Urinary bladder (tissue), 4 donors: ENCODE measurements at places on chromosomes 16 and 17.

- no peak for DNase-seq
Observed at GRCh38 chr17:82977606-82978005, 101.8 kb upstream of the METRNL start.

GRCh38 chr17:10563991-10564660 is 14.7 kb upstream of the MYH2 start:
- DNase-seq, result no peak

GRCh38 chr16:69413045-69413664 is 11.3 kb upstream of the CYB5B start:
- DNase-seq, result no peak

DNA sequence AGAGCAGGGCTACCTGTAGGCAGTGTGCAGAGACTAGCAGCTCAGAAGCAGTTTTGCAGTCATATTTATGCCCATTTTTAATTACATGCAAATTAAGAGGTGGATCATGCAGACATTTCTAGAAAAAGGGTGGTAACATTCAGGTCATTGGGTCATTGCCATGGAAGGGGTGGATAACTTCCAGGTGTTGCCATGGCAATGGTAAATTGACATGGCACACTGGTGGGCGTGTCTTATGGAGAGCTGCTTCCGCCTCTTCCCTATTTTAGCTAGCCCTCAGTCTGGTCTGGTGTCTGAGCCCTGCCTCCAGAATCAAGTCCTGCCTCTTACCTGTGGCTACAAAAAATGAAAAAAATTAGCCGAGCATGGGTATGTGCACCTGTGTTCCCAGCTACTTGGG is 2.8 kb upstream of the DNAI2 start:
- DNase-seq, result no peak

DNA sequence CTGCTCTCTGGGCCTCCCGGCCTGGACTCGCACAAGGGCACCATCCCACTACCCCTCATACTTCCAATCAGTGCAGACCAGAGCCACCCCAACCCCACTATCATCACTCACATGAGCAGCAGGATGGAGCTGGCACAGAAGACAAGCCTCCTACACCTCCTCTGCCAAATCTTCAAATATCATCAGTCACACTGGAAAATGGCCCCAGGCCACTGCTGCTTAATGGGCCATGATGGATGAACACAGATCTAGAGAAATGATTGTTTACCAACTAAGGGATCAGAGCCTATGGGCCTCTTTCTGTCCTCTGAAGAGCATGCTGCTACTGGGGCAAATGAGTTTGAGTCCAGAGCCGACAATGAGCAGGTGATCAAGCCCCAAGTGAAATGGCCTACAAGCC is 165.5 kb downstream of the GRIN2A start:
- no peak for DNase-seq

GRCh38 chr16:2090777-2091546 is 43.2 kb downstream of the TSC2 start:
- peak; percentile 33 for DNase-seq

DNA sequence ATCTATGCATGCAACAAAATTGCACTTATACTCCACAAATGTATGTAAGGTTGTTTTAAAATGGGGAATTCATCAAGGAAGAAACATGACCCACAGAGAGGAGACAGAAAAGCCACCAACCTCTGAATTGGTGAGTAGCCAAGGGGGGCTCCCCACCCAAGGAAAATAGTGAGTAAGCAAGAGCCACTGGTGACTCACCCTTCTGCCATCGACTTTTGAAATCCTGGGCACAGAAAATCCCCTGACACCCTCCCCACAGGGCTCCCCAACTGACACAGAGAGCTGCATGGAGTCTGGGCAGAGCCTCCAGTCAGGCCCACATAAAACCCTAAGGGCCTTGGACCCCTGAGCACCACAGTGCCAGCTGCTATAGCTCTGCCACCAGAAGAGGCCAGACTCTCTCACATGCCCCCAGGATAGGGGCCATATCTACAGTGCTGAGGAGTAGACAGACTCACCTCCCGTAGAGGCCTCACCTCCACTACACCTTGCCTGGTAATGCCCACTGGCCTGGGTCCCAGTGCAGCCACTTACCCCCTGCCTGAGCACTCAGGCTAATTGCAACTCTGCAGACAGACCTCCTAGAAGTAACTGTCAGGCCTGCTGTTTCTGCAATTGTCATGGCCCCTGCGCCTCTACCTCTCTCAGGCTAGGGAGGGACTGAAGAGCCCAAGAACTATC is 244.7 kb upstream of the WSB1 start:
- DNase-seq, result no peak

DNA sequence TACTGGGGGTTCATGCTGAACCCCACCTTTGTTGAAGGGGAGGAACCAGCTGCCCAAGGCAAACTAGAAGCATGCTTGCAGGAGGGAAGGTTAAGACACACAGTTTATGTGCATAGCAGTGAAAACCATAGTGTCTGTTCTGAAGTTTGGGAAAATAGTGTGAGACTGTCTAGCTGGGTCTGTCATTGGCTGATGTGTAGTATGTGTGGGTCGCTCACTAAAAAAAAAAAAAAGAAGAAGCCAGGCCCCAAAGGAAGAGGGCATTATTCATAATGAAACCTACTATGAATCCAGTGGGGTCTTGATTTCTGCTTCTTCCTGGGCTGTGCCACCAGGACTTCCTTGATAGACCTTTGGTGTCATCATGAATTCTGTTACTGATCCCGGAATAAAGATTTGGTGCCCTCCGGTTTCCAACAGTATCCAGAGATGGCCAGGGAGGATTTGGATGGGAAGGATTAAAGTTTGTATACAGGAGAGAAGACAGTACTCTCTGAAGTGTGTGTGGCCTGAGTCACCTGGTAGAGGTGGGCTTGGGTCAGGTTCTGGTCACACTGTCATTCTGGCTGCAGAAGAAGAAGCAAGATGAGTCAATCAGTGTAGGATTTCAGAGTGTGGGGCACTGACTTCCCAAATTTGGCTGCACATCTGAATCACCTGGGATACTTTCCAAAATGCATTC is 220.3 kb downstream of the PRKCA start:
- DNase-seq, result no peak

GRCh38 chr16:82580298-82580890 is 46.4 kb upstream of the CDH13 start:
- no peak for DNase-seq

DNA sequence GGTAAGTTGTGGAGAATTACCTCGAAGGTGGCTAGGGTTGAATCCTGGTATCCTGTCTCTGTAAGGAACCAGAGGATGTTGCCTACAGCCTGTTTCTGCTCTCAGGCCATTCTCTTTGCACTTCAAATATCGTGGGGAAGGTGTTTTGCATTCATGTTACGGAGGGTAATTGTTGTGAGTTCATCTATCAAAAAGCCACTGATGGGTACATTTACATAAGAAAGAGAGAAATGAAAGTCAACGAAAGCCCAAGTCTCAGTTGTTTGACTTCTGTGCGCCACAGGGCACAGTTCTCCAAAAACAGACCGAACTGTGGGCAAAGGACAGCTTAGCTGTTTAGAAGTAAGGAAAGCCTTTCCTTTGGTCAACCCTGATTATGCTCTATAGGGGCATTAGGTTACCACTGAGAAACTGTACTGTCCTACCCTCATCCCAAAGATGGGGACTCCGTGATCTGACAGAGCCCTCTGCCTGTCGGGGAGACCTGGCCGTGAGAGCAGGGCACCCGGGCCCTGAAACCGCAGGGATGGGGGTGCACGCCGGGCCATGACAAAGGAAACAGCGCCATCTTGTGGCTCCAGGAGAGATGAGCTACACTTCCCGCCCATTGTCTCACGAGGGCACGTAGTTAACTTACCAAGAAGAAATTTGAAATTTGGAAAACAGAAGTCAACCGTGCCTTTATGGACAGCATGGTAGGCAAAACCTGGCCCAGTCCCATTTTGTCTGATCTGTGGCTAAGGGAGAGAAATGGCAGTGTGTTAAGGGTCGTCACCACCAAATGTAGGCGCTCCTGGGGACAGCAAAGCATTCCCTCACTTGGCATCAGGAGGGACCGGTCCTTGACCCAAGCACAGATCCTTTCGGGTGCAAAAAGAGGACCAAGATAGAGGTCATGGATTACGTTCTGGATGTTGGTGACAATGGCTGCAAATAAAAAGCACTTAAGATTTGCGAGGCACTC is 74.5 kb upstream of the DYNLRB2 start:
- DNase-seq, result no peak

DNA sequence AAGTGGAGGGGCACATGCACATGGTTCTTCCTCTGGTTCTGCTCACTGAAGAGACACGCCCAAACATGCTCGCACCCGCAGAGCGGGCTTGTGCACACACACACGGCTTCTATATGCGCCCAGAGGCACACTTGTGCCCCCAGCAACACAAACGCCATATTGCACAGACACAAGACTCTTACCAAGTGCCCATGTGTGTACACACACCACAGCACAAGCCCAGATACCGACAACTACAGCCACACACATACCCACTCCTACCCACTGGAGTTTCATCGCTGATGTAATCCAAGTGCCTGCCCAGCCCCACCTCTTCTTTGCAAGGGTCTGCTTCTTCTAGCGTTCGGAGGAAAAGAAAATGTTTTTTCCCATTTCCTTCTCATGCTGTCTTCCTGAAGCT is 6.5 kb upstream of the PRR29 start:
- DNase-seq, result no peak

- DNase-seq, result no peak
Observed at GRCh38 chr17:59521465-59522126, 43.8 kb upstream of the DHX40 start.

GRCh38 chr17:50201276-50201854 is at the start of gene COL1A1:
TSS of gene COL1A1 (minus strand) at chr17:50201631. CDS start at chr17:50201513, 118 bp downstream.
- DNase-seq, result peak; percentile 77

DNA sequence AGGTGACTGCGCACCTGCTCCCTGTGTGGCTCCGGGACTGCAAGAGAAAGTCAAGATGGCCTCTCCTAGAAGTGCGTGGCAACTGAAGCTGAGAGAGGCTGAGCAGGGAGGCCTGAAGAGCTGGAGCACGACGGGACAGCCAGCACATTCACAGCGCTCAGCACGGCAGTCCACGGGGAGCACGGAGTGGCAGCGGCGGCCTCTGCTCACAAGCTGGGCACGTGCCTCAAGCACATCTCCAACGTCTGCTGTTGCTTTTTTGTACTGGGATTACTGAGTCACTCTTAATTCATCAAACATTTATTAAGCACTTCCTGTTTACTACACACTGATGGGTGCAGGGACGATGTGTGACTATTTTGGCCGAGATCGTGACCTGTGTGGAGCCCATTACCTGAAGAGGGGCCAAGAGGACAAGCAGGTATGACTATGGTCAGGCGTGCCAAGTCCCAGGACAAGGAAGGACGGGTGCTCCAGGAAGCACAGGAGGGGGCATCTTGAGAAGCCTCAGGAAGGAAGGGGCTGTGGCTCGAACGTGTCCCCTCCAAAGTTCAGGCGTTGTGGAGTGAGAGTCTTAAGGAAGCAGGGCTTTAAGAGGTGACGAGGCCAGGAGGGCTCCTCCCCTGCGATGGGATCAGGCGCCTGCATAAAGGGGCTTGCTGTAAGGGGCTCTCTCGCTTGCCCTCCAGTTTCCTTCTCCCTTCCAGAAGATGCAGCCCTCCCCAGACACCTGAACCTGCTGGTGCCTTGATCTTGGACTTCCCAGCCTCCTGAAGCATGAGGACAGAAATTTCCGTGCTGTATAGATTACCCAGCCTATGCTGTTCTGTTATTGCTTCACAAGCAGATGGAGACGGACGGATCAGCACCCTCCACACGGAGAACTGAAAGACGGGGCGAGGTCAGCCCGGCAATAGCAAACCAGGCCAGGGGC is 105.8 kb downstream of the ADCY9 start:
- no peak for DNase-seq

DNA sequence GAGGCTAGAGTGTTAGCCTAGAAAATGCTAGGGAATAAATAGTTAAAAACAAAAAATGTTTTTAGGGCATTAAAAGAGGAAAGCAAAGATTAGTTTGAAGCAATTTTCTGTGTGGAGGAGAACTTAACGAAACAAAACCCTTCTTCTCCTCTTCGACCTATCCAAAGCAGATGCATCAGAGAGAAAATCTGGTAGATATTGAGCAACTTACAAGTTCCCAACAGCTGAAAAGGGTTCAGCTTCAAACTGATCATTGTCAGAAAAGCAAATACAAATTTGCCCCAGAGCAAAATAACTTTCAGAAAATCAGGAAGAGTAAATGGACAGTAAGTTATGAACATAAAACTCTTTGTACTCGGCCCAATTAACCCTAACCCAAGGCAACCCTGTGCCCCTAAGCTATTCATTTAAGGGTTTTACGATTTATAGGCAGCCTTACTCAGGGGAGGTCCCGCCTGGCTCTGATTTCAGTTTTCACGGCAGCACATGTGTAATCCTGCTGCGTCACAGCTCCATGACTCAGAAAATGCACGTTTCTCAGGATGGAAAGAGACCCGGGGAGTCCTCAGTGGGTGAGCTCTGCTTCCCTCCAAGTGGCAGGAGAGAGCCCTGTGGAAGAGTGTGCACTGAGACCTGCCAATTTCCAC is 405.7 kb upstream of the SALL1 start:
- peak; percentile 28 for DNase-seq

DNA sequence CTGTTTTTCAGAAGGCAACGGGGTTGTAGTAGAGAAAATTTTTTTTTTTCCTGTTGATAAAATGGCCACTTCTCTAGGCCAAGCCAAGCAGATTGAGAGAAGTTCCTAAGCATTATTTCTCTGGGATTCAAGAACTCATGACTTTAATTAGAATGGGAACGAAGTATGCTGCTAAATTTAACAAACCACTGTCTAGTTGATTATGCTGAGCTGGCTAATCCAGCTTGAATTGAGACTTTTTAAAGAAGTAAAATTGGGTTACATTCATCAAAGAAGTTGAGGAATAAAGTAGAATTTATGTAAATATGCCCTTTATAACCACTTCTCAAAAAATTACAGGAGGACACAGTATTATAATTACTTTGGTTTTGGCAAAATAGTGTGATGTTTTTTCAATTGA is 83.1 kb downstream of the SYCE1L start:
- no peak for DNase-seq

DNA sequence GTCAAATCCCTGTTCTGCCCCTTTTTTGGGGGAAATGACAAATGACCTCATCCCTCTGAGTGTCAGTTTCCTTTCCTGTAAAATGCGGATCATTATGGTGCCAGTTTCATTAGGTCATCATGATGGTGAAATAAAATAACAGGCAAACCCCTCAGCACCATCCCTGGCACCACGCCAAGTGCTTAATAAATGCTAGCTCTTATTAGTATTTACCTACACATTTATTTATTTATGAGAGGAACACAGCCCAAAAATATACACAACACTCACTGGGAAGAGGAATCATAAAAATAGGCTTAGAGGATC is 28.6 kb upstream of the GPRC5B start:
- DNase-seq, result no peak
